ENCODE measurements at places on chromosomes 4 and X.

DNA sequence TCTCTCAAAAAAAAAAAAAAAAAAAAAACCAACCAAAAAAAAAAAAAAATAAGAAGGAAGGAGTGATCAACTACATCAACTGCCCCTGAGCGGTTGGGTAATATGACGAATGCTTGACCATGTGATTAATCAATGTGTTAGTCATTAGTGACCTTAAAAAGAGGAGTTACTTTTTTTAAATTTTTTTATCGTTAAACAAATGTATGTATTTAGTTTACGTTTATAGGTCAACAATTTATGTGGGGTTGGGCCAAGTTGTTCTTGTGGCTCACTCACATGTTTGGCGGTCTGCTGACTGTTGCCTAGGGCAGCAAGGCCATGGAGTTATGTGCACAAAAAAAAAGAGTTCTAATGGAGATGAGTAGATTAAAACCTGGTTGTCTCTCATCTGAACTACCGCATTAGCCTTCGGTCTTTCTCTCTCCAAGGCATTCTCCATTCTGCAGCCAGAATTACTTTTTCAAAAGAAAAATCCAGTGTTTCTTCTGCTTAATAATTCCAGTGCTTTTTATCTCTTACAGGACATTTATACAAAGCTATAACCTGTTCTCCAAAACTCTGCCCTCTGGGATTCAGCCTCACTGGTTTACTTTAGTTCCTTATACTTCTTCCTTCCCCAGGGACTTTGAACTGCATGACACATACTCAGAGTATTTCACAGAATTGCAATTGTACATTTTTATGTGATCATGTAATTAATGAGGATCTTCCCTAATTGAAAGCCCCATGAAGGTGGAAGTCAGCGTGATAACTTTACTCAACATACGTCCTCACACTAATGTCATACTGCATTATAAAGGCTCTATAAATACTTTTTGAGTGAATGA is 505.5 kb downstream of the ANKRD50 start:
- ATAC-seq, result no peak

DNA sequence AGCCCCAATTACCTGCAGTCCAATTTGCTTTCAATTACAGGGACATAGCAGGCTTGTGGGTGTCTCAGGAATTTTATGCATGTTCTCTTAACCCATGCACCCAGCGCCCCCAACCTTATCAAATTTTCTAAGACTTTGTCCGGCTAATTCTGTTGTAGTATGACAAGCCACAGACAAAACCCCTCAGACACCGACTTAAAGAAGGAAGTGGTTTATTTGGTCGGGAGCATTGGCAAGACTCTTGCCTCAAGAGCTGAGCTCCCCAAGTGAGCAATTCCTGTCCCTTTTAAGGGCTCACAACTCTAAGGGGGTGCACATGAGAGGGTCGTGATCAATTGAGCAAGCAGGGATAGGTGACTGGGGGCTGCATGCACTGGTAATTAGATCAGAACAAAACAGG is 28.7 kb upstream of the IL9R start:
- ATAC-seq, result no peak

- ATAC-seq, result no peak
Observed at GRCh38 chr4:173807347-173807746, 277.3 kb upstream of the HAND2 start.

DNA sequence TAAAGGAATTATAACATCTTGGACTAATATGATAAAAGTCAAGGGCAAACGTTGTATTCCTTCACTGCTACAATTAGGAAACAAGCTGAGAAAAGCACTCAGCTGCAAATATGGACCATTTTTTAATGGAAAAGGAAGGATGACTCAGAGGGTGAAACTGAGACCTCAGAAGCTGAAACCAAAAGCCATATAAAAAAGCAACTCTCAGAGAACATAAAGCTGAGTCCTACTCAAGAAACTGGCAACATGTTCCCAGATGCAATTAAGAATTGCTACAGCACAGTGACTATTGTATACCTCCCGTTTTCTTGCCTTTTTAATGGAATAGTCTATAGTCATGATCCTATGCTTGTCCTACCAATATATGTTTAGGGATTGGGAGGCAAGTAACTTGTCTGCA is 1106.4 kb upstream of the INTU start:
- no peak for ATAC-seq

DNA sequence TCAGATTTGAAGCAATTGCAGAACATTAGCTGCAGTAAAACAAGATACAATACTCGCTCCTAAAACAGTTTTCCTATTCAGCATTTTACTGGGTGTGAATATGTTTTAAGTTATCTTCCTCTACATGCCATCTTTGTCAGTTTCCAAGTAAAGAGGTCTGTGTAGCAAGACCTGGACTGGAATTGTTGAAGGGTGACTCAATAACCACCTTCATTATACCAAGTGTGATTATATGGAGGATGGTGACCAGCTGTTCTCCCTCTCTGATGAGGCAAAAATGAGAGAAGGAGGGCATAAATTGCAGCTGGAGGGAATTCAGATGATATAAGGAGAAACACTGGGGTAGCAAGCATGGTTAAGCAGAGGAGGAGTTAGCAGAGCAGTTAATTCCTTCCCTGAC is 922.1 kb upstream of the SLIT2 start:
- ATAC-seq, result no peak

Data from activated T-helper 17 cell treated with anti-CD3 and anti-CD28 coated beads, Interleukin-2, amount 50 U/mL, for 72 hours (primary cell).